ENCODE measurements at places on chromosomes 5 and 9. TPM values are rescaled to one million over a fixed set of nuclear protein-coding genes. Genes with fewer than 3 reads are reported as not detected.

Gene SLC1A3
- total RNA-seq = 0.42 TPM

Gene UGCG
- 29.7 TPM for total RNA-seq

Gene LSM11
- total RNA-seq = 8.4 TPM

Gene HEMGN
- total RNA-seq = 0.55 TPM

Gene RNF183
- not detected for total RNA-seq

Gene KIF20A
- 37.5 TPM for total RNA-seq

Gene CMYA5
- total RNA-seq = 0.19 TPM

Gene ATOX1
- 110 TPM for total RNA-seq

Gene BTNL8
- not detected for total RNA-seq

Gene SHC3
- not detected for total RNA-seq

Gene PPP3R2
- total RNA-seq = not detected

Gene PFN3
- total RNA-seq = not detected

Gene GFPT2
- 0.27 TPM for total RNA-seq

Gene CBY3
- 0.55 TPM for total RNA-seq

Gene CATSPER3
- total RNA-seq = 0.17 TPM

Gene ACTBL2
- not detected for total RNA-seq

Gene SEMA4D
- 283 TPM for total RNA-seq

Gene CD274
- 19.3 TPM for total RNA-seq

Gene ABO
- total RNA-seq = not detected

Gene ELOVL7
- total RNA-seq = 0.04 TPM

Gene DHX29
- 18.7 TPM for total RNA-seq

Gene FIBCD1
- total RNA-seq = not detected
